NCI-H2081 (cell line): ENCODE measurements at places on chromosomes 3 and 15.

DNA sequence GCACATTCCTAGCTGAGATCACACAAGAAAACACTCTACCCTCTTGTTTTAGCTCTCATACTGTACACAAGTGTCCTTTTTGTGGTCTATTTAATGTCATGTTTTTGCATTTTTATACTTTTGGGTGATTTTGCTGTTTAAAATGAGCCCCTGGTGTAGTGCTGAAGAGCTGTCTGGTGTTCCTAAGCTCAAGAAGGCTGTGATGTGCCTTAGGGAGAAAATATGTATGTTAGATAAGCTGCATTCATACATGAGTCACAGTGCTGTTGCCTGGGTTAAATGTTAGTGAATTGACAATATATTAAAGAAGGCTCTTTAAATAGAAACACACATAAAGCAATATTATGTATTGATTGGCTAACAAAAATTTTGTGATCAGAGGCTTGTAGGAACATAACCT lies 387.4 kb upstream of the C2CD4B start:
- no peak for DNase-seq

- no peak for DNase-seq
These were observed 76.3 kb downstream of the MYLK start for GRCh38 chr3:123807820-123808219.

DNA sequence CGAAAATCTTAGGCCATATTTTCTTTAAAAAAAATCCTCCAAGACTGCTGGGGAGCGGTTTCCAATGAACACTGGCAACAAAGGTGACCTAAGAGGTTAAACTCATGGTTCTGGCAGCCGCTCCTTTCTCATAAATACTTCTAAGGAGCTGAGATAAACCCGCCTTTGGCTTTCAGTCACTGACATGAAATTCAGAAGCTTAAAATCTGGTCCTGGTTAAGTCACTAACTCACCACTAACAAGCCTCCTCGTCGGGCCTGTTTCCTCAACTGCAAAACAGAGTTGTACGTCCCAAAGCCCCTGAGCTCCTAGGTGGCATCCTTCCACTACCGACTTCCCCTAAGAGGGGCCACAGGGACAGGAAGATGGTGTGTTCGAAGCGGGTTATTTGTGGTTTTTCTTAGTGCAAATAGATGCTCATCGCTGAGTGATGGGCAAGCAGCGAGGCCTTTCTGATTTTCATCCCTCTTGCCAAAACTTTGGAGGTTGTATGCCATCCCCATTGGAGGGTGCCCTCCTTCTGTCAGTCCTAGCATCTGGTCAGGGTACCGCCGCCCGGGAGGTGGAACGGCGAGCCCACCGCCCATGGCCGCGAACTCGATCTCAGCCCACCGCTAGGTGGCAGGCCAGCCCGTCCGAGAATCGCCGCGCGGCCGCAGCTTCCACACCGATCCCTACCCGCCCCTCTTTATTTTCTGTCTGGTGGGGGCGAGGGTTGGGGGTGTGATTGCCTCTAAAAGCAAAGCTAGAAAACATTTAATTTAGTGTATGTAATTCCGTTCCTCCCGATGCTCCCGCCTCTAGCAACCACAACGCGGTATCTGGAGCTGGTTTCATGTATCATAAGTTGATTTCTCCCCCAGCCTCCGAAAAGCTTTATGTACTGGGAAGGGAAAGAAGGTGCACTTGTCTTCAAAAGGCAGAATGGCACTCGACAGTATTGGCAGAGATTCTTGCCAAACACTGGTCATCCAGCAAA lies 4.6 kb downstream of the BCL6 start:
- DNase-seq: peak; percentile 48

GRCh38 chr15:89429023-89429422 lies 67.4 kb downstream of the RHCG start:
- no peak for DNase-seq

- DNase-seq: peak; percentile 7
These were observed 56.3 kb upstream of the SEC13 start for GRCh38 chr3:10377148-10377725.

GRCh38 chr3:14467814-14468620 lies 65.6 kb downstream of the SLC6A6 start:
- DNase-seq: no peak

GRCh38 chr3:57961828-57962447 lies 46.3 kb upstream of the FLNB start:
- no peak for DNase-seq

- DNase-seq: no peak
These were observed 103.3 kb upstream of the COL8A1 start for GRCh38 chr3:99534951-99535704.

DNA sequence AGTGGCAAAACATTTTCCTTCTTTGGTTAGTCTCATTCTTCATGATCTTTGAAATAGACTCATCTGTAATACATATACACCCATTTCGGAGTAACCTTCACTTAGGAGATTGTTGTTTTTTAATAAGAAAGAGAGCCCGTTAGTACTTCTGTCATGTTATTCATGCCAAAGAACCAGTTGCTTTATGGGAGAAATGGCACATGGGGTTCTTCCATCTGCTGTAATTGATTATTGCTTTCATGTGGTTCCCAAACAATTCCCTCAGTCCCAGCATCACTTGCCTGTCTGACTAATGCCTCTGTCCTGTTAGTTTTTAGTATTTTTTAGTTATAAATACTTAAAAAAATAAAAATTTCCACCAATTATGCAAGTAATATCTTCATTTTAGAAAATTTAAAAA lies 33.8 kb upstream of the FAH start:
- DNase-seq: no peak

- no peak for DNase-seq
These were observed 20.3 kb upstream of the MAP3K13 start for GRCh38 chr3:185342459-185343174.

- DNase-seq: no peak
These were observed 174.0 kb downstream of the THRB start for GRCh38 chr3:24320601-24321000.

- peak; percentile 72 for DNase-seq
These were observed 283.1 kb downstream of the FGF12 start for GRCh38 chr3:192444096-192444790.

- no peak for DNase-seq
These were observed 68.0 kb downstream of the FBN1 start for GRCh38 chr15:48577469-48577868.

DNA sequence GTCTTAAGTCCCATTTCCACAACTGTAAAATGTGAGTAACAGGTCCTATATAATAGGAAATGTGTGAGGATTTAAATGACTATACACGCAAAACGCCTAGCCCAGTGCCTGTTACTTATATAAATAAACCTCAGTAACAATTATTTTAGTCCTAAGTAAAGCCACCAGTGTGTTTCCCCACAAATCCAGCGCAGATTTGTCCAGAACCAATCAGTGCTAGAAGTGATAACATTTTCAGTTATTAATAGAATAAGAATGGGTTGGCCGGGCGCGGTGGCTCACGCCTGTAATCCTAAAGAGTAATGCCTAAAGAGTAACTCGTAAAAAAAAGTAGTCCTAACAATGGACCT lies 561 bp downstream of the RPAP1 start:
- no peak for DNase-seq

GRCh38 chr3:65356331-65357248 lies 668.8 kb upstream of the ADAMTS9 start:
- no peak for DNase-seq

- DNase-seq: no peak
These were observed 401.3 kb upstream of the WNT5A start for GRCh38 chr3:55888282-55888885.

GRCh38 chr15:47299846-47300434 lies 417.4 kb upstream of the SEMA6D start:
- DNase-seq: no peak

GRCh38 chr3:123609063-123609462 lies 24.2 kb upstream of the HACD2 start:
- no peak for DNase-seq

DNA sequence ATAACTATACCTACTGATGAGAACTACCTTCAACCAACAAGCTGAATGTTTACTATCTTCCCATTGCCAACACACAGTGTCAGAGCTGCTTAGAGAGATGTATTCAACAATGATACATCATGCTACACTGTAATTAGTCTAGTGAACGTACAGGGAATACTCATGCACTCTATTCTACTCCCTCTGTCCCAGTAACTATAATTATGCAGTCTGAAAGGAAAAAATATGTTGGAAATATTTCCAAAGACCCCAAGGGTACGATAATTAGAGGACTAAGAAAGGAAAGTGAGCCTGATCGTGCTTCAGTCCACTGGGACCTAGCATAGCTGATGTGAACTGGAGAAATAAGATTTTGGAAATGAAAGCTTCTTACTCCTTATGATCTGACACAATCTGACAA lies 36.9 kb upstream of the FSIP1 start:
- no peak for DNase-seq

- no peak for DNase-seq
These were observed 56.7 kb upstream of the CMTM8 start for GRCh38 chr3:32181796-32182195.

DNA sequence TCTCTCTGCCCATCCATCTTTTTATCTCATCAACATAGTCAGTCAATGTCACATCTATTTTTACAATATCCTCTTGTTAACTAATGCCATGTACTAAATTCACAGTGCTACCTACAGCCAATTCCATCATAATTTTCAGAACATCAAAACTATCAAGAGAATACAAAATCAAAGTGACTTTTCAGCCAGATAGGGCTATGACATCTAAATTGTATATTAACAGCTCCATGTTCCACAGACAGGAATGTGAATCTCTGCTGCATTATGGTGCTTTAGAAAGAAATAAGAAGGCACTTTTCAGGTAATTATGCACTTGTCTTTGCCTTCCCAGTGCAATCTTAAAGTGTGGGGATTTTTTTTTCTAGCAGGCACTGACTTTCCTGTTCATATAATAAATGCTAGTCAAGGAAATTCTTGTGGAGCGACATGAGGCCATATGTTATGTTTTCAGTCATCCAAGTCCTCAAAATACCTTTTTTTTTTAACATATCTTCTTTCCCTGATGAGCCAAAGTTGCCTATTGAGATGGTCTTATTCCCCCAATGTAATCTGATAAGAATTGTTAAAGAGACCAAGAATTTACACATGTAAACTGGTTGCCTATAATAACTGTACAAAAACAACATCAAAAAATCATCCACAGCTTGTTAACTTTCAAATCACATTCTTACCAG lies 252.0 kb upstream of the CNTN3 start:
- no peak for DNase-seq

DNA sequence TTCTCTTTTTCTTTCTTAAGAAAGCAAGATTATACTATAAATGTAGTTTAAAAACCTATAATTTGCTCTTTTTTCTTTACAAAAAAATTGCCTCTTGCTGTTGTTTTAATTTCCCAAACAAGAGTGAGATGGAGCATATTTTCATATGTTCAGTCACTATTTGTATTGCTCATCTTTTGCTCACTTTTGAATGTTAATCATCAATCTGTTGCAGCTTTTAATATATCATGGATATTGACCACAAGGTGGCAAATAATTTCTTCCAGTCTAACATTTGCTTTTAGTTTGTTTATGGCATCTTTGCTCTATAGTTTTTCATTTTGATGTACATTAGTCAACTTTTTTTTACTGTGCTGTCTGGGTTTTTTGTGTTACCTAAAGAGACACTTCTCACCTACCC lies 112.6 kb upstream of the THRB start:
- DNase-seq: no peak

GRCh38 chr15:97156739-97157265 lies 803.7 kb upstream of the ARRDC4 start:
- no peak for DNase-seq
